Stimulated activated CD4-positive, alpha-beta T cell treated with anti-CD3 and anti-CD28 coated beads, Interleukin-2, amount 100 ng/mL, for 24 hours (primary cell): ENCODE measurements at places on chromosomes 5 and 9.

GRCh38 chr5:91266184-91266705 lies 116.9 kb downstream of the ARRDC3 start:
- no peak for DNase-seq

- DNase-seq, result no peak
Measured at GRCh38 chr9:78769690-78770089, 472.8 kb downstream of the PSAT1 start.

DNA sequence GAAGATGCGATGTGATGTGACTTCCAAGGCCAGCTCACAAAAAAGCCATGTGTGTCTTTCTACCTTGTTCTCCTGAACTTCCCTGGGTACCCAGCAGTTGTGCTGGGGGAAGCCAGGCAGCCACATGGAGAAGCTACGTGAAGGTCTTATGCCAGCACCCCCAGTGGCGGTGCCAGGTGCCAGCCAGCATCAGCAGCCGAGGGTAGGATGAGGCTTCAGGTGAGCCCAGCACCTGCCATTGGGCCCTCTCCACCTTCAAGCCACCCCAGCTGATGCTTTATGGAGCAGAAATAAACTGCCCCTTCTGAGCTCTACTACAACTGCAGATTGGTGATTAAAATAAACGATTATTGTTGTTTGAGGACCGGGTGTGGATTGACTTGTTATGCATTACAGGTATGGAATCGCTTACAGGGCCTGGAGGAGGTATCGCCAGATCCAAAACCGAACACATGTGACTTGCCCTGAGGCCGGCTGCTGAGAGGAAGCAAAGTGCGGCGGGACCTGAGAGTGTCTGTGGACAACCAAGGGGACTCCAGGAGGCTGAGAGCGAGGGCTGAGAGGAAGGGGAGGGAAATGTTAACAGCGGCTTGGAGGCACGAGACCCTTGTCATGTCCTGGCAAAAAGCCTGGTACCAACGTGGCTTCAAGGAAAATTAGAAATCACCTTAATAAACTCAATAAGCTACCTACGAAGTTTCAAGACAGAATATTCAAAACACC lies 36.0 kb upstream of the OLFM1 start:
- DNase-seq, result no peak

DNA sequence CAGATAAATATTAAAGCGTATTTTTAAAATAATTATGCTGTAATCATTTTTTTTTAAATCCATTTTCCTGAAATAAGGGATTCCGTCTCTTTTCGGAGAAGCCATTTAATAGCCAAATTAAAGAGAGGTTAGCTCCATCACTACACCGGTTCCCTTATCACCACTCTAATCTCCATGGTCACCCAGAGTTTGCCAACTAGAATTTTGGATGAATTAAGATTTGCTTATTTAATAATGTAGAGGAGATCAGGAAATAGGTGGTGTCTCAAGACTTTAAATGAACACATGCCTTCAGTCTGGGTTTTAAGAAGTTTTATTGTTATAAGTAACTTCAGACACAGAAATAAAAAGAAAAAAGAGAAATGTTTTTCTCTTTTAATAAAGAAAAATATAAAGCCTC lies 151.7 kb downstream of the TTC39B start:
- no peak for DNase-seq

DNA sequence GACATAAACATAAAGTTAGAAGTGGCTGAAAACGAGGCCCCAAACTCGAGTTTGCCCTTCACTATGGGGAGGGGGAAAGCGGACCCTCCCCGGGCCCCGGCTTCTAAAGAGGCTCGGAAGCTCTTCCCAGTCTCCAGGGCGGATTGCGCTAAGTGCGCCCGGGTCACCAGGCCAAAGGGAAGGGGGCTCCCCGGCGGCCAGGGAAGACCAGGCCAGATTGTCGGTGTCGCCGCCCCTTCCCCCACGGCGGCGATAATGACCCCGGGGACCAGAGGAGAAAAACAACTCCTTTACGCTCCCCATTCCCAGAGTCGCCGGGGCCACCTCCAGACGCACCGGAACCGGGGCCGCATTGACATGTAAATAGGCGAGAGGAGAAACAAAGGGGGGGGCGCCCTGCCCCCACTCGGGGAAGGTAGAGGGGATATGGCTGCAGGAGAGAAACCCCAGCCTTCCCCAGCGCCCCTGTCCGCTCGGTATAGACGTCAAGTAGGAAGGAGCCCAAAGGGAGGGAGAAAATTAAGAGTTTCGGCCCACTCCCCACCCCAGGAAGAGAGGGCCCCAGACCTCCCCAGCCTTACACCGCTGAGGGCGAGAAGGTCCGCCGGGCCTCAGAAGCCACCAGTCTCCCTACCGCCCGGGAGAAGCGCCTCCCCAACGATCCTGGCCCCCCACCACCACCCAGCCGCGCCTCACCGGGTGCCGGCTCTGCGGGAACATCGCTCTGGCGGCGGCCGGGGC lies 1.7 kb downstream of the TLE1 start:
- peak; percentile 2 for DNase-seq

DNA sequence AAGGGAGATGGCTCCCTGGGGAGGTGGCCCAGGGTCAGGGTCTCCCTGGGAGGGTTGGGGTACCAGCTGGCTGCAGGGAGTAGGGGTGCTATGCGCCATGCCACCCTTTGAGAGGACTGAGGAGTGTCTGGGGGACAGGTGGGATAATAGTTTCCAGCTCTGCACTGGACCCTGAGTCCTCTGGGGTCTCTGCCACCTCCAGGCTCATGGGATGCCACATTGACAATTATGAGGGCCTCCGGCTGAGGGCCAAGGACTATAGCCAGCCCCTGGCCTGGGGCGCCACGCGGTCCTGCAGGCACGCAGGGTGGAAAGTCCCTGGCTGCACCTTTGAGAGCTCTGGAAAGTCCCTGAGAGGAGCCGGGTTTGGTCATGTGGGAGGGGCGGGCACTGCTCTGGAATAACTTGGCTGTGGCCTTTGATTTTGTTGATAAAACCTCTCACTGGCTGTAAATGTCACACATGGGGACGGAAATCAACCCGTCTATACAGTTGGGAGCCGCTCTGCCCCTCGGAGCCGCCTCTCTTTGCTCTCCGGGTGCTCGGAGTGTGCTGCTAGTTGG lies 16.0 kb downstream of the TRAF2 start:
- DNase-seq, result peak; percentile 89

DNA sequence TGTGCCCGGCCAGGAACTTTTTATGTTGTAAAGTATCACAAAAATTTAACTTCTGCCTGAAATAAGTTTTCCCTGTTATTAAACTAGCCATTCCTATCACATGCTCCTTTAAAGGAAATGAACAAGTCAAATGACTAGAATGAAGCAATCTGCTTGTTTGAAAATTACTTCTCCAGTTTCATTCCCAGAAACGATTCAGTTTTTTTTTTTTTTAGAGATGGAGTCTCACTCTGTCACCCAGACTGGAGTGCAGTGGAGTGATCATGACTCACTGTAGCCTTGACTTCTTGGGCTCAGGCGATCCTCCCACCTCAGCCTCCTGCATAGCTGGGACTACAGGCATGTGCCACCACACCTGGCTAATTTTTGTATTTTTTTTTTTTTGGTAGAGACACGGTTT lies 13.3 kb upstream of the GNG10 start:
- DNase-seq, result no peak

- DNase-seq, result no peak
Measured at GRCh38 chr9:20524776-20525175, 97.5 kb downstream of the MLLT3 start.

GRCh38 chr5:118679264-118679940 lies 308.9 kb downstream of the DTWD2 start:
- no peak for DNase-seq

DNA sequence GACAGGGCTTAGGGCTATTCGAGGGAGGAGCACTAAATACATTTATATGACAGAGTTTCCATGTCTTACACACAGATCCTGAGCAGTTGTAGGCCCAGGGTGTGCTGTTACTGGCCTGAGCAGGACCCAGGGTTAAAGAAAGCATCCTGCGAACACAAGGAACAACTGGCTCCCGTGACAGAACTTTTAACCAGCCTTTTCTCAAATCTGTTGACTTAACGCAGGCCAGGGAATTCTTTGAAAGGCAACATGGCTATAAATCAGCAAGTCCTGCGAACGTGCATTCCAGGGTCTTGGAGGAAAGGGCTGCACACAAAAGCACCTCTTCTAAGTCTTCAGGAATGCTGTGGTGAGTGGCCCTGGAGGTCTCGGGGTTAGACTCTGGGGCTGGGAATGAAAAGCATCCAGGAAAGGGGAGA lies 45.2 kb upstream of the ANKRD55 start:
- no peak for DNase-seq

DNA sequence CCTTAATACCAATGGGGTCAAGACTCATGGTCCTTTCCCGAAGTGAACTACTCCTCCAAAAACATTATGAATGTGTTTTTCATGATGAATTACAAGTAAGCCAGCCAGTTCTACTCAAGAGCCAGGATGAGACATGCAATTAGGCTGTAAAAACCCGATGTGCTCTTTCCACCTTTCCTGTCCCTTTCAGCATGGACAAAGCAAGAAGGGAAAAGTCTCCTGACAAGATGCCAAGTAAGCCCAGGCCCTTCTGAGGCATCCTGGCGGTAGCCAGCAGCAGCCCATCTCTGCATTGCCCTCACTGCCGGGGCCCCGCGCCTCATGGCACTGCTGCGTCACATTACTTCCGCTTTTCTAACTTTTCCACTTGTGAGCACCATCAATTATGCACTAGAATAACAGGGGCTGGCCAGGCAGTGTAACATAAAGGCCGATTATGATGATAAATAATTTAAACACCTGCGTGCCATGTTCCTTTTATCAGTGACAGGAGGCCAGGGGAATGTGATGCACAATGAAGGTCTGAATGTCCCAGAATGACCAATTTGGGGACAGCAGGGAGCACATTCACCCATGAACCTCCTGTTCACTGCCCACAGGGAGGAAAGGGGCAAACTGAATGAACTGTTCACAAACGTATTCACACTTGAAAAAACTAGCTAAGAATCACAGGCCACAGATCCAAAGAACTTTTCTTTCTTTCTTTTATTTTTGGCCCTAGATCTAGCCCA lies 37.4 kb downstream of the EFNA5 start:
- DNase-seq, result no peak

GRCh38 chr5:145942201-145942600 lies 5.8 kb downstream of the SH3RF2 start:
- no peak for DNase-seq

- no peak for DNase-seq
Measured at GRCh38 chr5:119112151-119112550, 41.3 kb downstream of the DMXL1 start.

DNA sequence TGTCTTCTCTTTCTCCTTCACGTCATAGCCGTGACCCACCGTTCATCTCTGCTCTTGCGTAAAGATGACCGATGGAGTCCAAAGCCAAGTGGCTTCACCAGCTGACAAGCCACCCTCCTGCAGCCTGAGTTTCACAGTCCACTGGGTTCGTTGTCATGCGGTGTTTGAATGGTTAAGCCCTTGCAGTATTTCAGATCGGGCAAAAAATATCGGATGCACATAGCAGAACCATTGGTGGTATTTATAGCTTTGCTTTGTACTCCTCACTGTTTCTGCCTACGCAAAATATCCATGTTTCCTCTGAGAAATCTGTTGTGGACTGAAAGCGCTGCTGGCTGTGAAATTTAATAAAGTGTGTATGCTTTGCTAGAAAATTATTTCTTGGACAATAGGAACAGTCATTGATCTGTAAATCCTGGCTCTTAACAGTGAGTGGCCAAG lies 34.5 kb upstream of the NCS1 start:
- DNase-seq, result no peak

DNA sequence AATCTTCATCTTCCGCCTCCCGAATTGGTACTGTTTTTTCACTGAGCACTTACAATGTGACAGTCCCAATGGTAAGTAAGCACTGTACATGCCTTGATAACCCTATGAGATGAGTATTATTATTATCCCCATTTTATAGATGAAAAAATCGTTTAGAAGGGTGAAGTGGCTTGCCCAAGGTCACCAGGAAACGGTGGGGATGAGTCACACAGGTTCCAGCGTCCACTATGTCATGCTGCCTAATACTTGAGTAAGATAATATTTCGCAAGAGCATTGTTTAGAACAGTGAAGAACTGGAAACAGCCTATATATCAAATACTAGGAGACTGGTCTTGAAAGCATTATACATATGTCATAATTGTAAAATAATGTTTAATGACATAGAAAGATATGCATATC lies 12.9 kb downstream of the HAND1 start:
- DNase-seq, result no peak

DNA sequence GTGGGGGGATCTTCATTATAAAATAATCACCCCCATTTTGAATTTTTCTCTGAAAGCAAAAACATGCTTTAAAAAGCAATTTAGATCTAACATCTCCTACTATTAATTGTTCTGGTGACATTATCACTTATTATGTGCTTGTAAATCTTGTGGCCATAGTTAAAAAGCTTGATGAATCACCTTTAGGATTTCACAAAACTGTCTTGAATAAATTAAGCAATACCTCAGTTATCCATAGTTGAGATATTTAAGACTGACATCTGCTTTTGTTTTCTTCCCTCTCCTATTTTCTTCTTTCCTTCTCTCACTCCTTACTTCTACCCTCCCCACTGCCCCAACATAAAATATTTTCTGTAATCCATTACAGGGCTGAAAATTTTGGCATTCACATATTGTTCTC lies 84.8 kb downstream of the SLC1A3 start:
- no peak for DNase-seq

DNA sequence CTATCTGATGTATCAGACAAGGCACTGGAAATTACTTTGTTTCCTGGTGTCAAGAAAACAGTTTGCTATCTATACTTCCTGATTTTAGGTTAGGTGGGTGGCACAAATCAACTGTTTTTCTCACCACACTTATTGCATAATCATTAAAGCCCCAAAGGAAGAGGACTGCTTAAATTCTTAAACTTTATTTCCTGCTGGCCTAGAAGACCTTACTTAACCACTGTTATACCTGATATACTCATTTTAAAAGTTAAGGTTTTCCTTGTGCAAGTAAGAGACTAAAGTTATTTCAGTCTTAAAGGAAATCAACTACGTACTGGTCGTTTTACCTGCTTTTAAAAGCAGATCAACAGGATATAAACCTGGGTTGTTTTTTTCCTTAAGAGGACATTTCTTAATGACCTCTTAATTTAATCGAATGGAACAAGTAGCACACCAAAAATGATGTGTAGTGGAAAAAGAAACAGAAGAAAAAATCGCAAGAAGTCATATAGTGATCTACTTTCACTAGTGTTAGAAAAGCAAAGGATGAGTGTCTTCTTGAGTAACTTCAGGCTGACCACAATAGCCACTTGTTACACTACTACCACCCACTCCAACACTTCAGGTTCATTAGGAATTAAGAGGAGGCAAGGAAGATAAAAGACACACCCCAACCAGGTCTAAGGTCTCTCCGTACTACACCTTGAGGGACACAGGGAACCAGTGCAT lies 974 bp downstream of the CLINT1 start:
- peak; percentile 27 for DNase-seq

- no peak for DNase-seq
Measured at GRCh38 chr5:39117401-39117800, 43.2 kb upstream of the RICTOR start.

GRCh38 chr5:137122558-137122957 lies 376.6 kb downstream of the SPOCK1 start:
- no peak for DNase-seq
